Activated T-helper 17 cell treated with anti-CD3 and anti-CD28 coated beads, Interleukin-2, amount 50 U/mL, for 72 hours (primary cell): ENCODE measurements at places on chromosomes 11 and 22.
A peak's percentile ranks its signal among the peaks of the same experiment; 100 is the strongest.

- ATAC-seq: no peak
- no peaks in the 10 kb centered on the region for H3K27me3 ChIP-seq
- H3K4me1 ChIP-seq: no peaks in the 10 kb centered on the region
- H3K27ac ChIP-seq: no peak overlapping the region
- H3K36me3 ChIP-seq: no peaks in the 10 kb centered on the region
- H3K4me3 ChIP-seq: no peak overlapping the region
Observed at GRCh38 chr11:74672956-74673692, 58.1 kb downstream of the CHRDL2 start.

DNA sequence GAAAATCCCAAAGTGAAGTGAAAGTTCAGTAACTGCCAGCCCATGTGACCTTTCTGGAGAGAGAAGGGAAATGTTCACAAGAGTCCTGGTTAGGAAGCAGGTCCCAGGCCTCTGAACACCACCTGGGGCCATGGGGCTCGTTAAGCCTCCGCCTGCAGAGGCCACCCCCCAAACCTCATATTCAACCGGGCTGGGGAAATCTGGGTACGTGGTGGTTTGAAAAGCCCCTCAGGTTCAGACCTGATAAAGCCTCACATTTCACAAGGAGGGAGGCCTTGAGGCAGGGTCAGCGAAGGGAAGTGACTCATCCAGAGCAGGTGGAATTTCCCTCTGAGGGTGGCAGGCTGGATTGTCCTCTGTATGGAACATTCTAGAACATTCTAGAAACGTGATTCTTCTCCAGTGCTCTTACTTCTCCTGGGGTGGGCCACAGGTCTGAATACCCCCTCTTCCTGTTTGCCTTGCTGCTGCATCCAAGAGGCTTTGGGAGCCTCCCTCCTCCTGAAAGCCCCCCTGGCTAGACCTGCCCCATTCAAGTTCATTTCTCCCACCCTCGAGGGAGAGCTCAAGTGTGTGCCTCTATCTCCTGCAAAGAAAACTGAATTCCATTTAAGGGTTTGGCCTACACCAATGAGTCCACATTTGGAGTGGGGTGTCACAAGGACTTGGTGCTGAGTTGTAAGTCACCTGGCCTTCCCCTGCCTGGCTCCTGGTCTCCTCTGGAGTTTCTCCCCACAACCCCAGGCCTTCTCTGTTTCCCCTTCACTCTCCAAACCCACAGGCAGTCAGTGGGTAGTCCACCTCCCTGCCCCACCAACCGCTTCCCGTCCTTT lies 6.3 kb downstream of the FXYD2 start:
- H3K27ac ChIP-seq: peak overlapping the region; percentile 92
- peaks cover 40% of the 10 kb centered on the region for H3K4me1 ChIP-seq
- ATAC-seq: peak; percentile 59
- H3K27me3 ChIP-seq: no peaks in the 10 kb centered on the region

DNA sequence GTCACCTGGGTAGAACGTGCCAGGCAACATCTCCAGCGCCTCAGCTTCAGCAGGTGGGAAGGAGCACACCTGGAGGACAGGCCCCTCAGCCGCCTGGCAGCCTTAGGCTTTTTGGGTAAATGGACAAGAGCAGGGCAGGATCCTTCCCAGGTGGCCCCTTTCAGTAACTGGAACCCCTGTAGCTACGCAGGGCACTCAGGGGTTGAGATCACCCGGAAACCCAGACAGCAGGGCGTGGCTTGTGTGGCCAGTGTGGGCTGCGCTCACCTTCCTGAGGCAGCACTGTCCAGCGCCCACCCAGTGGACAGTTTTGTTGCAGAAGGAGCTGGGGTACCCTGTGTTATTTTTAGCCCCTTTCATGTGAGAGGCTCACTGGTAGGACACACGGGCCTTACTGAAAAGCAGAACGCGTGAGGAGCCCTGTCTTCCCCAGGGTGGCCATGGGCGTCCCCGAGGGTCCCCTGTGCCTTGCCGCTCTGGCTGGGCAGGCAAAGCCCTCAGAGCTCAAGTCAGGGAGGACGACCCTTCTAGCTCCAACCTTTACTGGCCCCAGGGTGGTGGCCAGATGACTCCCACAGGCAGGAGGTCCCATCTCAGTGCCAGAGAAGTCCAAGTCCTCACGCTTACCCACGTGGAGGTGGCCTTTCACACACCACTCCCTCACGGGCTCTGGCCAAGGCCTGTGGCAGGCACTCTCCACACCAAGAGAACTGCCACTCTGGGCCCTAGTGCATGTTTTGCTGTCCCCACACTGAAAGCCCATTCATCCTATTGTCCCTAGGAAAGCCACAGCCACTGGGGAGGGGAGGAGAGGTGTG lies 75.8 kb downstream of the CTTN start:
- H3K27me3 ChIP-seq: peaks cover 5% of the 10 kb centered on the region
- peaks cover 3% of the 10 kb centered on the region for H3K4me1 ChIP-seq
- ATAC-seq: no peak
- no peak overlapping the region for H3K4me3 ChIP-seq
- no peaks in the 10 kb centered on the region for H3K36me3 ChIP-seq

DNA sequence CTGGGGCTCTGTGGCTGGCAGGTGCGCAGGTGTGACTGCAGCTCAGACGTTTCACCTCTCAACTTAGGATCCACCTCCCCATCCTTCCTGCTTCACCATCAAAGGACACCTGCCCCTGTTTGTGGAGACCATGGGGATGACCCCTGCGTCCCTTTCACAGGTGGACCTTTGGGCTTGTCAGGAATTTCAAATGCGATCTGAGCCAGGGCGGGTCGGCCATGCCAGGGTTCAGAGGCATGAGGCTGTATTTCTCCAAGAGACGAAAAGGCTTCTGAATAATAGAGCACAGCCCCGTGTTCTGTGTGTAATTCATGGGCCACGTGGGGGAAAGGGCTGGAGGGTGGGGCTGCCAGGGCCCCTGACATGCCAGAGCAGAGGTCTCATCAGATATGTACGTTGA lies 668.0 kb downstream of the BRD1 start:
- ATAC-seq: no peak
- H3K36me3 ChIP-seq: no peaks in the 10 kb centered on the region
- no peak overlapping the region for H3K4me3 ChIP-seq
- H3K27me3 ChIP-seq: peaks cover 9% of the 10 kb centered on the region
- H3K4me1 ChIP-seq: no peaks in the 10 kb centered on the region

GRCh38 chr22:36117053-36117554 lies 43.5 kb downstream of the APOL3 start:
- no peaks in the 10 kb centered on the region for H3K36me3 ChIP-seq
- no peaks in the 10 kb centered on the region for H3K27me3 ChIP-seq
- no peak for ATAC-seq
- peak overlapping the region; percentile 70 for H3K27ac ChIP-seq
- no peak overlapping the region for H3K4me3 ChIP-seq

- peak overlapping the region; percentile 73 for H3K4me3 ChIP-seq
- H3K27ac ChIP-seq: peak overlapping the region; percentile 85
- H3K36me3 ChIP-seq: peaks cover 32% of the 10 kb centered on the region
- peaks cover 43% of the 10 kb centered on the region for H3K4me1 ChIP-seq
- ATAC-seq: no peak
Observed at GRCh38 chr22:37101311-37102066, 8.0 kb downstream of the TMPRSS6 start.
